ENCODE measurements at places on chromosomes 13 and 19.
A peak's percentile ranks its signal among the peaks of the same experiment; 100 is the strongest.

GRCh38 chr19:42174958-42175734 is 42.3 kb downstream of the DEDD2 start:
- no peak for DNase-seq

GRCh38 chr13:60759499-60759898 is 362.5 kb downstream of the TDRD3 start:
- DNase-seq, result no peak

DNA sequence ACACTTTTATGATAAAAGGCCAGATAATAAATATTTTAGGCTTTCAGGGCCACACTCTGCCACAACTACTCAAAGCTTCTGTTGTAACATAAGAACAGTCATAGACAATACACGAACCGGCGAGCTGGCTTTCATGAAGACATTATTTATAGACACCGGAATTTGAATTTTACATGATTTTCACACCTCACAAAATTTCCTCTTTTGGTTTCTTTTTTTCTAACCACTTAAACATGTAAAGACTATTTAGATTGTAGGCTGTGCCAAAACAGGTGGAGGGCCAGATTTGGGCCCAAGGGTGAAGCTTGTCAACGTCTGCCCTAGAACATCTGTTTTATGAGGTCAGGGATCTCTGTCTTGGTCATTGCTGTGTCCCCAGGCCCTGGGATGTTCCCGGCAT is 29.7 kb upstream of the FXYD3 start:
- DNase-seq, result peak; percentile 70

- no peak for DNase-seq
These were observed 193.2 kb upstream of the SOX1 start for GRCh38 chr13:111873676-111874178.

GRCh38 chr19:32800191-32800590 is 69.4 kb downstream of the SLC7A9 start:
- no peak for DNase-seq

DNA sequence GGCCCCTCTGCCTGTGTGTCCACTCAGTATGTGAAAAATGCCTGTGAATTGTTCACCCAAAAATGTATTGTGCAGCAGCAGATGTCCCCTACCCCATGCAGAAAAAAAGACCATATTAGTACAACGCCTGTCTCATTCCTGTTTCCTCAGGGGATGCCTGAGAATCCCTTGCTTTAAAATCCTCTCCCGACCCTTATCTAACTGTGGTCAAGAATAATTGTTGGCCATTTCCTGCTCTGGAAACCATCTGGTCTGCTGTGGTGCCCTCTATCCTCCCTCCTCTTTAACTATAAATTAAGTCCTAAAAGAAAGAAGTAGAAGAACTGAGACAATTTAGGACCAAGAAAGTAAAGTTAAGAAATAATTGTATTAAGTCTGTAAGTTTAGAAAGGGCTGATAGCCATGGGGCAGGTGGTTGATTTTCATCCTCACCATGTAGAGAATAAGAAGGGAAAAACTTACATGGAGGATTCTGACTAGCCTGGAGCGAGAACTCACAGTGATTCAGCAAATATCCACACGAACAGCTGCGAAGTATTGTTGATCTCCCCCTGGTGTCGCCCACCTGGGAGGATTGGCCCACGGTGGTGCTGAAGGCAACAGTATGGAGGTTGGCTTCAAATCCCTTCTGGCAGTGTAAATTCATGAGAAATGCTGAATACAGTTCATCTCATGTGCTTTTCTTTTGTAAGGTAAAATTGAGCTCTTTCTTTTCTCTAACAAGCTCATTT is 85.6 kb downstream of the COL4A2 start:
- no peak for DNase-seq

DNA sequence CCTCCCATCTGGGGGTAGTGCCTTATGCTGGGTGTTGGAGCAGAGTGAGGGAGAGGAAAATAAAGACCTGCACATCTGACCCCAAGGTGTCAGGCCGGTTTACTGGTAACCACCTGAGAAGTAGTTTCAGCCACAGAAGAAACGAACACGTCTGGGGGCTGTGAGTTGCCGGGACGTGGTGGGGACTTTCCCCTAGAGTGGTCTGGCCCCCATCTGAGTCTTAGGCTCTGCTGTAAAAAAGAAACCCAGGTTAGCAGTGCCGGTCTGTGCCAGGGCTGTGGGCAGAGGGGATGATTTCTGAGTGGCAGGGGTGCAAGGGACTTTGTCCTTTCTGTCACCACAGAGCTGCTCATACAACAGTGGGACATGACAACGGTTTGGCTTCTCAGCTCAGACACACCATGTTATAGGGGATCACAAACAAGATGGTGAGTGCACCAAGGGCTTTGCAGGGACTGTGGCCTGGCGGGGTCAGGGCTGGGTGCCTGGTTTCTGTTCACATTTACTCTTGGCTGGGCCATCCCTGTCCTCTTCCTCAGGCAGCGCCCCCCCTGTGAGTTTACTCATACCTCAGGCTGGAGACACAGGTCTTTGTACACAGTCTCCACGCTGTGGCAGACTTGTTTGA is 9.0 kb downstream of the GCDH start:
- no peak for DNase-seq

GRCh38 chr19:29239213-29239776 is 26.3 kb upstream of the UQCRFS1 start:
- no peak for DNase-seq

GRCh38 chr13:98485561-98485960 is 91.3 kb downstream of the STK24 start:
- DNase-seq, result no peak

- no peak for DNase-seq
These were observed 45.9 kb upstream of the C19orf12 start for GRCh38 chr19:29760752-29761502.

- DNase-seq, result no peak
These were observed 18.3 kb downstream of the NMRK2 start for GRCh38 chr19:3950871-3951861.

DNA sequence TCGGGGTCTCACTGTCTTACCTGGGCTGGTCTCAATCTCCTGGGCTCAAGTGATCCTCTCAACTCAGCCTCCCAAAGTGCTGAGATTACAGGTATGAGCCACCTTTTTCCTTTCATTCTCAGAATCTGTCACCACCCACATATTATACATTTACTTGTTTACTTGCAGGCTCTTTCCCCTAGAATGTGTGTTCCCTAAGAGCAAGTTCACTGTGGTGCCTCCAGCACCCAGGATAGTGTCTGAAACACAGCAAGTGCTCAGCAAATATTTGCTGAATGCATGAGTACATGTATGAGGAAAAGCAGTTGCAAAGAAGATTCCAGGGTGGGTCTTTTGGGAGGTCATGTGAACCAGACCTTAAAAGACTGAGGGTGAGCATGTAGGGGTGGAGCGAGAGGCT is 96.8 kb downstream of the RGCC start:
- no peak for DNase-seq
